ENCODE measurements at places on chromosomes 2 and 18.

DNA sequence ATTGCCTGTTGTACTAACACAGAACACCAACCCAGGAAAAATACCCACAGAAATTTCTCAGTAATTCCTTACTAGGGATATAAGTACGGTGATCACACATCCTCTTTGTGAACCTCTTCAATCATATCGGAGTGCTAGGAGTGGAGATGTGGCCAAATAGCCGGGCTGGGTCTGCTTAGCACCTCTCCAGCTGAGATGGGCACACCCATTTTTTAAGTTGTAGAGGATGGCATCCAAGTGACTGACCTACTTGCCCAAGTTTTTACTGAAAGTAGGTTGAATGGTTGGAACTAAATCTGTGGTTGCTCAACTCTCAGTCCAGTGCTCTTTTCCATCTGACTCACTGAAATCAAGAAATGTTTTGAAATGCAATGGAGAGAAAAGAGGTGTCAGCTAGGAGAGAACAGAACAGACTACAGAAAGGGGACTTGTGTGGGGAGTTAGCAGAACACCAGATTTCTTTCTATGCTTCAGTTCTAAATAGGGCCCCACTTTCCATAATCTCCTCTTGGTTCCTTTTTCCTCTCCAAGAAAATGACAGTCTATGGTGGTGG, 68.7 kb upstream of the FSHR start:
- no peak for DNase-seq

- DNase-seq: no peak
Measured at GRCh38 chr2:54775710-54776109, 52.2 kb downstream of the EML6 start.

- no peak for DNase-seq
Measured at GRCh38 chr2:143839456-143839855, 680.5 kb downstream of the ZEB2 start.

GRCh38 chr2:84959566-84960506, 11.1 kb upstream of the KCMF1 start:
- peak; percentile 25 for DNase-seq

DNA sequence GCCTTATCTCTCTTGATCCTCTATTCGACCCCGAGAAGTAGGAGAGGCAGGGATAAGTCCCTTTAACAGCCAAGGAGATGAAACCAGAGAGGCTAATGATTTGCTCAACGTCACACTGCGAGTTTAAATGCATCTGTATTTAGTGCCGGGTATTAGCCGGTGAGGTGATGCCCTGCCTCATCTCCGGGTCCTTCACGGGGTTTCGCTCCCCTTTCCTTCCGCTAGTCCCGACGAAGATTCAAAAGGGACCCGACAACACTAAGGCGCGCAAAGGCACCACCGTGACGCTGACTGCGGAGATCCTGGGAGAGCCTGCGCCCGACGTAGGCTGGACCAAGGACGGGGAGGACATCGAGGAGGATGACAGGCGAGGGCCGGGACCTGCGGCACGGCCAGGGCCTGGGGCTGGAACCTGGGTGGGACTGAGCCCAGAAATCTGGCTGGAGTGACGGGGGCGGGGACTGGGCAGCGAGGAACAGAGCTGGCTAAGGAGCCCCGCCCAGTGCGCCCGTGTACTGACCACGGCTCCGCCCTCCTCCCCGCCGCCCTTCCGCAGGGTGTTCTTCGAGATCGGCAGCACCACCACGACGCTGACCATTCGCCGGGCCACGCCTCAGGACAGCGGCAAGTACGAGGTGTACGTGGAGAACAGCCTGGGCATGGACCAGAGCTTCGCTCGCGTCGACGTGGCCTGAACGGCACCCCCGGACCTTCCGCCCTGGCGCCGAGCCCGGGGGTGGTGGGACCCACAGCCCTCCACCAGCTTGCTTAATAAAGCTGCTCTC, 1.0 kb upstream of the GMPPA start:
- peak; percentile 72 for DNase-seq

DNA sequence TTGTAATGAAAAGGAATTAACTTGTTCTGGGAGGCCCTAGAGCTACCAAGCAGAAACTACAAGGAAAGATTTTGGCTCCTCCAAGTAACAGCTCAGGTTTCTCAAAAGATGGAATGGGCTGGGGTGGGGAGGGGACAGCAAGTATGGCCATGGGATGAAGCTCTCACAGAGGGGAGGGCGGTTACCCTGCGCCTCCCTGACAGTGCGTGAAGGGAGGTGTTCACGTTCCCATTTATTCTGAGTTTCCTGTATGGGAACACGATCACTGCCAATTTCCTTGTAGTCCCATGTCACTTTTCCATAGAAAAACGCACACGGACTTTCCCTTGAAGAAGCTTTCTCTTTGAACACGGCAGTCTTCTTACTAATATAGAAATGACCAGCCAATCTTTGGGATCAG, 17.0 kb downstream of the CDC42EP3 start:
- no peak for DNase-seq

GRCh38 chr2:230872968-230873660, 8.4 kb downstream of the ITM2C start:
- DNase-seq: no peak

- DNase-seq: no peak
Measured at GRCh38 chr2:231360881-231361371, 34.6 kb upstream of the B3GNT7 start.

DNA sequence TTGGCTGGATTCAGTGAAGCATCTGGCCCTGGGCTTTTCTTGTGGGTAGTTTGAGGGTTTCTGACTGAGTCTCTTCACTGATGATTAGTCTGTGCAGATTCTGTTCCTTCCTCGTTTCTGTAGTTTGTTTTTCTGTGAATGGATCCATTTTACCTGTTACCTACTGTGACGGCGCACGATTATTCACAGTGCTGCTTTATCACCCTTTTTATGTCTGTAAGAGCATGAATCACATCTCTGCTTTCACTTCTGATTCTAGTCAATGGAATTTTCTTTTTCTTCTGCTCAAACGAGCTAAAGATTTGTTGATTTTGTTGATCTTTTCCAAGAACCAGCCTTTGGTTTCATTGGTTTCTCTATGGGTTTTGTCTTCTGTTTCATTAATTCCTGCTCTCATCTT, 60.8 kb downstream of the SLC66A2 start:
- DNase-seq: no peak

- DNase-seq: peak; percentile 24
Measured at GRCh38 chr2:38174646-38175423, 98.9 kb upstream of the CYP1B1 start.

DNA sequence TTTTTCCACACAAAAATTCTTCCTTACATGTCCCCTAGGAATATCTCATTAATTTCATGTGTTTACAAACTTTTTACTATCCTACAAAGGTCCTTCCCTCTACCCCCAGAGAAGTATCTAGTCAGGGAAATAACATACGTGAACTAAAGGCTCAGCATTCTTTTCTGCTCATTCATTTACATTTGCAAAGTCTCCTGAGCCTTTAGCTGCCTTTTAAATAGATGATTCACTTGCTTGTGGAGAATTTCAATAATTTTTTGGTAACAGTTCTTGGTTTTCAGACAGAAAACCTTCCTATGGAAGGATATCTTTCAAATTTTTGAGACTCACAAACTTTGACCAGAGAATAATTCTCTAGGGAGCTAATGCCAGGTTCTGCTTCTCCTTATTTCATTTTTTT, 81.5 kb upstream of the RMDN2 start:
- no peak for DNase-seq

- DNase-seq: no peak
Measured at GRCh38 chr2:22329211-22330154, 1055.5 kb upstream of the KLHL29 start.

DNA sequence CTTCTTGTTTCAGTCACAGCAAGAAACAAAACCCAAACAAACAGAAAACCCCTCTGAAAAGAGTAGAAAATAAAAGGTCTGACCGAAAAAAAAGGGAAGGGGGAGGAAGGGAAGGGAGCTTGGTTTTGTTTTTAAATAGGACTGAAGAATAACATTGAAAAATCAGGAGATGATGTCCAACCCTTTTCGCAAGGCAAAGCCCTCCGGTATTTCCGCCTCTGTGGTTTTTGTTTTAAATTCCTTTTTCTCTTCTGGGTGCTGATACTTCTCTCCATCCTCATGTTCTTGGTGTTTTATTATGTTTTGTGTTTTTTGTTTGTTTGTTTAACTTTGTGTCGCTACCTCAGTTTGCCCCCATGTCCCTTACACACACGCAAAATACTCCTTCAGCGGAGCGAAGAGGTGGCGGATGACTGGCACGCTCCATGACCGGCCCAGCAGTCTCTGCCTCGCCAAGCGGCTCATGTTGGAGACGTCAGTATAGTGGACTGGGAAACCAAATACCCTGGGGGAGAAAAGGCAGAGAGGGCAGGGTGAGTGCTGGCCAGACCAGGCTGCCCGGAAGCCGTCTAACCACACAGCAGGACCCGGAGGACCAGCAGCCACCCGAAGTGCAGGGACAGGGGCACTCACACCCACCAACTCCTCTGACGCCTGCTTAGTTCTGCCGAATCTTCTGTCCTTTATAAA, 65.7 kb upstream of the POMC start:
- no peak for DNase-seq

GRCh38 chr2:16950436-16950835, 284.8 kb upstream of the CYRIA start:
- no peak for DNase-seq

- no peak for DNase-seq
Measured at GRCh38 chr2:165895974-165896373, 57.6 kb downstream of the TTC21B start.

GRCh38 chr2:84556190-84556589, 39.9 kb downstream of the DNAH6 start:
- peak; percentile 20 for DNase-seq

DNA sequence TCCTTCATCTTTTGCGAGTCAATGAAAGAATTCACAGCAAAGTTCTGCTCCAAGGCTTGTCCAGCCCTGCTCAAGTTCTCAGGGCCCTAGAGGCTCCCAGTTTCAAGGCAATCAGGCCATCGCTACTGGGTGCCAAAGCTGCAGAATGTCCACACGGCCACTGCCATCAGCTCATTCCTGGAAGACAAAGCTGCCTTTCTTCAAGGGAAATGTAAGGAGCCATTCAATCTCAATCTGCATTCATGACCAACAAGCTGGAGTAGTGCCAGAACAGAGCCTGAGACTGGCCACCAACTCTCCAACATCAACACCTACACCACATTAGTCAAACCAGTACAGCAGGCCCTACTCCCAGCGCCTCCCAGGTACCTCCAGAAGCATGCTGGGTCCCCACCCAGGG, 202.2 kb downstream of the TCF4 start:
- no peak for DNase-seq
